Pons (tissue), 1 donor: ENCODE measurements at places on chromosomes 2 and 18.

- DNase-seq = no peak
Measured at GRCh38 chr2:19408592-19408991, 50.2 kb upstream of the OSR1 start.

- no peak for DNase-seq
Measured at GRCh38 chr2:100630473-100630977, 67.7 kb downstream of the PDCL3 start.

- DNase-seq = no peak
Measured at GRCh38 chr18:75405351-75405750, 22.2 kb downstream of the SMIM21 start.

DNA sequence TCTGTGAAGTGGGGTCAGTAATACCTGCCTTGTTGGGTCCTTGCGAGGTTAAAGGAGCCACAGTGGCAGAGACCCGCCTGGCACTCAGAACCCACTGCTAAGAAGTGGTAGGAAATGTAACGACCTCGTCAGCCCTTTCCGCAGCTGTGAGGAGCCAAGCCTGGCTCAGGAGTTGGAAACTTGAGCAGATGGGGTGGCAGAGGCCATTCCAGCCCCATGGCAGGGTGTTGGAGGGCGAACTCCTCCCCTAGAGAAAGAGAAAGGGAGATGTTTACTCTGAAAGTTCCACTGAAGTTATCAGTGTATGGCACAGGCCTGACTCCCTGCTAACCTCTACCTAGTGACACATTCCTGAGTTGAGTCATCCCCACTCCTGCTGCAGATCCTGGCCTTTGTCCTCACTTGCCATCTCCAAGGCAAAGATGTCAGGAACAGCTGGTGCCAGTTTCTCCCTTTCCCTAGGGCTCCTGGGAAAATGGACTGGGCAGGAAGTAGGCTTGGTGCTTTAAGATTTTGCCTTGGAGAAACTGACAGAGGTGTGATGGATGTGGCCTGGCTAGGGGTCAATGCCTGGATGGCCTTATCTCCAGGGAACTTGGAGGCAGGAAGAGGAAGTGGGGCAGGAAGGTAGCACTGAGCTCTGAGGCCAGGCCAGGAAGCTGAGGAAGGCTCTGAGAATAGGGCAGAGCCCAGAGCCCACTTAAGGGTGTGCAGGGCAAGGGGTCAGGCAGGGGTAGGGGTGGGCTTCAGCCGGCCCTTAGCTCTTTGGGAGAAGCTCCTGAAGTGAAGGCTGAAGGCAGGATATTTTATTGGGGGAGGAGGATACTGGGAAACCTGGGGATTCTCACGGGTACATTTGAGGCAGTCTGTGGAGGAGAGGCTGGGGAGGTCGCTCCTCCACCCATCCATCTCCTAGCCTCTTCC, 888 bp downstream of the VAMP5 start:
- DNase-seq = no peak

DNA sequence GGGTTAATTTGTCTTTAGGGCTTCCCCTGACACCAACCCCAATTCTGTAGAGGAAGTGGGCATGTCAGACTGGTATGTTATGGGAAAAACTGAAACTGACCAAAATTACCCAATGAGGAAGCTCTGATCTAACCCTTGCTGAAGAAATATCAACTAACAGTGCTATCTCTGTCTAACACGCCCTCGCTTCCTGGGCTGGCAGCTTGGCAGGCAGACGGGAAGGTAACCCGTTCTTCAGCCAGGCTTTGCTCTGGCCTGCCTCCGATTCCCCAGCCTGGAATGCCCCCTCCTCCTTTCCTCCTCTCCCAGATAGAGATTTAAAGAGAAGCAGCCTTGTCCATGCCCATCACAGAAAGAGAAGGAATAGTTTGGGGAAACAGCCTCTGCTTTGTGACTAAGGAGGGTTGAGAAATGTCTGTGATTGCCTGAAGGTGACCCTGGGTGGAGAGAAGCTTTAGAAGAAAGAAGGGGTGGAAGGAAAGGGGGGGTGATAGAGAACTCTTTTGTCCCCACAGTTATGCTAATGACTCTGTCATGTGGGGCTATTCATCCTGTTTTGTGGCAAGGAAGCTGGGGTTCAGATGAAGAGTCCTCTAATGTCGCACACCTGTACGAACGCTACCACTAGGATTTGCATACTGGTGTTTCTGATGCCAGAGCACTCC, 15.4 kb downstream of the HK2 start:
- DNase-seq = peak; percentile 81

- no peak for DNase-seq
Measured at GRCh38 chr2:135311268-135311667, 219.8 kb downstream of the ZRANB3 start.

GRCh38 chr18:76209597-76209996, 285.4 kb downstream of the ZNF516 start:
- DNase-seq = no peak

DNA sequence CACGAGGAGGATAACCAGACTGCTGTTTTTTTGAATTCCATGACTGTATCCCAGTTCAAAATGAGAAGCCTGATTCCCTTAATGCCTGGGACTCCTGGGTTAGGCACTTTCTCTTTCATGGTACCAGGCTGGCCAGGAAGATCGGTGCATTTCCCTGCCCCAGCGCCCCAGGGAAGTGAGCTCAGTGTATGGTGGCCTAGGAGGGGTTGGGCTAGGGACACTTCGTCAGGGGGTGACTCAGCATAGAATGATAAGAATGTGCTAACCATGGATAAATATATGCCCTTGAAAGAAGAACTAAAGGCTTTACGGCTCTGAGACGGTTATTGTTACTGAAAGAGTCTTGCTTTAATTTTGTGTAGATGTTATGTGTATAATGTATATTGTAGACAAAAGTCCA, 27.5 kb upstream of the FAM237A start:
- DNase-seq = no peak

DNA sequence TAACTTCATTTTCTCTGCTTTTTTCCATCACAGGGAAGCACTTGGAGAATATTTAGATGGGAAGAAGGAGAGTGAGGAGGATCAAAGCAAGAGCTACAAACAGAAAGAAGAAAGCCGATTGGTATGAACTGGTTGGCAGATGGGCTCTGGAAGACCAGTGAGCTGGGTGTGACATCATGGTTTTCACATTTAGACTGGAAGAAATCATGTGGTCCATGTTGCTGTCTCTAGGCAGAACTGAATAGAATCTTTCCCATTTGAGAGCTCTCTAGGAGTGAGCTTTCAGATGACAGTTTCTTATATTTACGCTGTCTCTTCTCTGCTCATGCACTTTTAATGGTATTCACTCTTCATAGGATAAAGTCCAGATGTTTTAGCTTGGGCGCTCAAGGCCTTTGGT, 12.6 kb downstream of the DRC1 start:
- DNase-seq = no peak

GRCh38 chr18:8704361-8705237, 757 bp upstream of the MTCL1 start:
- DNase-seq = peak; percentile 78

DNA sequence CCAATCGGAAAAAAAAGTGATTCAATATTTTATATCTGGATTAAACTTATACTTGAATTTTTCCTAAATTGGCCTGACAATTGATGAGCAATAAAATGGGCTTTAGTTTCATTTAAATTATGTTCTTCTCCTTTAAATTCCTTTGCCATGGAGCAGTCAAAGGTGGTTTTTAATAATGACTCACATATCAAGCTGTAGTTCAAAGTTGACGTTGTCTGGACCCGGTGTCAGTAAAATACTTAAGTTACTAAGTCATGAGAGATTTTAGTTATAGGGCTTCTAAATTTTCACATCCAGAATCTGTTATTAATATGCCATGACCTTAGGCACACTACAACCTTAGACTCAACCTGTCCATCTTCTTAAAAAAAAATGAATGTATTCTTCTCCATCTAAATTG, 62.5 kb downstream of the CDH2 start:
- no peak for DNase-seq

DNA sequence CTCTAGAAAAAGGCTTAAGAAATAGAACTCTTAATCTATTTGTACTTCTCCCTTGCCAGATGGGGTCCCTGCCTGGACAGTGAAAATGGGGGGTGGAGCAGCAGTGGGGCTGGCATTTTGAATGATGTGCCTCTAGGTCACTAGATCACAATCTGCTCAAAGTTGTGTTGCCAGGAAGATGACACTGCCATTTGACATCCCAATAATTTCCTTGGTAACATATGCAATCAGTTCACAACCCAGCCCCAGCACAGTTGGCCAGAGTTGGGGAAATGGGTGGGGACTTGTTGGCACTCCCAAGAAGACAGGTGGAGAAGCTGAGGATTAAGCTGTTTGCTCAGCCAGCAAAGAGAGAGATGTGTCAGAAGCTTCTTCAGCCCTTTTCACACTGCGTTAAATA, 558.3 kb upstream of the KLHL29 start:
- no peak for DNase-seq

GRCh38 chr2:47321411-47322031, 81.4 kb upstream of the MSH2 start:
- DNase-seq = peak; percentile 77

GRCh38 chr2:216698895-216699294, 3.5 kb upstream of the IGFBP5 start:
- peak; percentile 81 for DNase-seq

DNA sequence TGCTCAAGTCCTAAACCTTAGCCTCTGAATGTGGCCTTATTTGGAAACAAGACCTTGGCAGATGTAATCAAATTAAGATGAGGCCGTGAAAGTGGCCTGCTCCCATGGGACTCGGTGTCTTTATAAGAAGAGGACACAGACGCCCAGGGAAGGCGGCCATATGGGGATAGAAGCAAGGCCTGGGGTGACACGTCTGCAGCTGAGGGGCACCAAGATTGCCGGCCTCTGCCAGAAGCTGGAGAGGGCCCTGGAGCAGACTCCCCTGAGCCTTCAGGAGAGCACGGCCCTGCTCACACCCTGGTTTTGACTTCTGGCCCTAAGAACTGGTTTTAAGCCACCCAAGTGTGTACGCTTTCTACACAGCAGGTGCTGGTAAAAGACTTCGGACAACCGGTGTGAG, 29.2 kb upstream of the SALL3 start:
- DNase-seq = no peak

DNA sequence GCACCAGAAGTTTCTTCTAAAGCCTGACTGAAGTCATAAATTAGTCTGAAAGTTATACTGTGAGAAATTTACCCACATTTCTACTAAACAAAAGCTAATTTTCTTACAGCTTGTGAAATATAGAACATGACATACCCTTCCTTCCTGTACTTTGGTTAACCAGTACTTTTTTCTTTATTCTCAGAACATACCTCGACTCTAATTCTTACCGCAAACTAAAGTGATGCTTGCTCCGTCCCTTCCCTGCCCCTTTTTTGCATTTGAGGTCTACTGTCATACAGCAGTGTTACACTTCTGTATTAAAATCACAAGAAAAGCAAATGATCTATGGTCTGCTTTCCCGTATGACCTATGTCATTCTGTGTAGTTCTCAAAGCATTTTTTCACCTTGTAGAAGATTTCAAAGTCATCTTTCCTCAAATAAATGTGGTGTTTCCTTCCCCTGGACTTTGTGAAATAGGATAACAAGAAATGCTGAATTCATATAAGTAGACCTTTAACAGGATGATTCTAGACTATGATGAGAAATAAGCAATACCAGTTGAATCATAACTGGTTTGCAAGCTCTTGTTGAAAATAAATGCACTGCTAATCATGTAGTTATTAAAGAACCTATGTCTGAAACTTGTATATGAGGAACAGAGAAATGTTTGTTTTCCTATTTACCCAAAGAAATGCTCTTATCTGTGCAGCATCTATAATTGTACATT, 30.4 kb downstream of the CYTIP start:
- DNase-seq = no peak

- no peak for DNase-seq
Measured at GRCh38 chr18:79755496-79756142, 42.1 kb upstream of the KCNG2 start.

DNA sequence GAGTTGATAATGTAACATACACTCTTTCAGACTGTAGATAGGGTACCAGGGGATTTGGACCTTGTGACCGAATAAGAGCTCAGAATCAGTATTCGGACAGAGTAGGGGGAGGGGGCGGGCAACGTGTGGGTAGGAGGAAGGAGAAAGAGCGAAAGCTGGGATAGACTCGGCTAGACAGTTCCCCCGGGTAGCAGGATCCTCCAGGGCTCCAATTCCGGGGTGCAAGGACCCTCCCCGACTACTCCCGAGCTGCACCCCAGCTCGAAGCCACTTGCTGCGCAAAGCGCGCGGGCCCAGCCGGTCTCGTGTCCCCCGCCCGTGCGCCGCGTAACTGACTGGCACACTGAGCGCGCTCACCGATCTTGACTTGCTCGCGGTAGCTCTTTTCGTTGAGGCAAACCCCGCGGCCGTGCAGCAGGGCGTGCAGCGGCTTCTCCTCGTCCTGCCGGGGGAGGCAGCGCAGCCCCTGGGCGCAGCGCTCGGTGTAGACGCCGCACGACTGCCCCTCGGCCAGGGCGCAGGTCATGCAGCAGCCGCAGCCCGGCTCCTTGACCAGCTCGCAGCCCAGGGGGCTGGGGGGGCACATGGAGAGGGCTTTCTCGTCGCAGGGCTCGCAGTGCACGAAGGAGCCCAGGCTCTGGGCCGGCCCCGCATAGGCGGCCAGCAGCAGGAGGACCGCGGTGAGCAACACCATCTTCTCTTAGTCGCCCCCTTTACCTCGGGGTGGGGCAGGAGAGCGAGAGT, 1.1 kb downstream of the IGFBP5 start:
- DNase-seq = peak; percentile 14

- no peak for DNase-seq
Measured at GRCh38 chr2:230762317-230762896, 49.8 kb downstream of the CAB39 start.

- DNase-seq = no peak
Measured at GRCh38 chr2:149902081-149902480, 314.5 kb upstream of the MMADHC start.

DNA sequence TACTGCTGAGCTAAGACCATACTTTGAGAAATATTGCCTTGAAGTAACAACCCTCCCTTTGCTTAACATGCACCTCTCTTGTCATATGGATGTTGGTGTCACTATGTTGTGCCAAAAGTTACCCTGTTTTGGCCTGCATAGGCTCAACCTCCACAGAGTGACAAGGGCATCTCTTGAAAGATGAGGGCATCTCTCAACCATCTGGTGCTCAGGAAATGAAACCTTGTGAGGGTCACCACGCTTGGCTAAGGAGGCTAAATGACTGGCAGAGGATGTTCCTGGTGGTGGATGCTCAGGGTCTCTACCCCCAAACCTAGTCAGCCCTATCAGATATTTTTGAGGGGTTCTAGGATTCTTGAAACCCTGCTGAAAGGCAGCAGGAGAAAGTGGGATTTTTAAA, 2.3 kb downstream of the LHCGR start:
- DNase-seq = no peak

GRCh38 chr2:150572961-150573395, 85.5 kb upstream of the RND3 start:
- no peak for DNase-seq

GRCh38 chr2:239648607-239649006, 247.8 kb upstream of the HDAC4 start:
- DNase-seq = no peak
